NCI-H1105 treated with DMSO at 0.1 percent for 48 hours (cell line): ENCODE measurements at places on chromosomes 5 and 9.

GRCh38 chr9:82081496-82081895, 92.9 kb downstream of the SPATA31D1 start:
- DNase-seq = no peak

DNA sequence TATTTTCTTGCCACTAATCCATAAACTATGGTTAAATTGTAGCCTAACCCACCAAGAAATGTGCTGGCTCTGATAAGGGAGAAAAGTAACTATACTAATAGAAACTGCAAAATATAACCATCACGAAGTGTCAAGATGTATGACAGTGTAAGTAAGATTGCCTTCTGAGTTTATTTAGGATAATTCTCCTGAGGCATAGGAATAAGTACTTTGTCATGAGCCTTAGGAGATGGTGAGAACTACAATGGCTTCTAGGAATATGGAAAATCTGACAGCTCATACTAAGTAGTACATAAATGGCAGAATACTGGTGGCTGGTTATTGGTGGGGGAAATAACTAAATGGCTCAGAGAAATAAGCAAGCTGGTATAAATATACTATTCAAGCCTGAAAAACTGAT, 543.9 kb downstream of the PRR16 start:
- DNase-seq = no peak

- peak; percentile 83 for DNase-seq
These were observed 402.3 kb upstream of the CHD1 start for GRCh38 chr5:99331061-99331460.

GRCh38 chr5:59069438-59070079, 486.7 kb downstream of the RAB3C start:
- DNase-seq = no peak

DNA sequence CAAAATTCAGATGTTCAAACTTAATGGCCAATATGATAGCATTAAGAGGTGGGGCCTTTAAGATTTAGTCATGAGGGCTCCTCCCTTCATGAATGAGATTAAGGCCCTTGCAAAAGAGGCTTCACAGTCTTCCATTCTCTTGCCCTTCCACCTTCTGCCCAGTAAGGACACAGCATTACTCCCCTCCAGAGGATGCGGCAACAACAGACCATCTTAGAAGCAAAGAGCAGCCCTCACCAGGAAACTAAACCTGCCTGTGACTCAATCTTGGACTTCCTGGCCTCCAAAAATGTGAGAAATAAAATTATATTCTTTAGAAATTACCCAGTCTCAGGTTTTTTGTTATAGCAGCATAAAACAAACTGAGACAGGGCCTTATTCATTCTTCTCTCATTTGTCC, 8.2 kb downstream of the AP3B1 start:
- no peak for DNase-seq

- no peak for DNase-seq
These were observed 42.0 kb downstream of the ARHGEF28 start for GRCh38 chr5:73668017-73668416.

- no peak for DNase-seq
These were observed 249.6 kb downstream of the PBX3 start for GRCh38 chr9:125996791-125997190.

- DNase-seq = no peak
These were observed 509.8 kb downstream of the CCDC171 start for GRCh38 chr9:16062542-16063240.

GRCh38 chr9:96450613-96451528, 902 bp downstream of the HABP4 start:
- peak; percentile 10 for DNase-seq

DNA sequence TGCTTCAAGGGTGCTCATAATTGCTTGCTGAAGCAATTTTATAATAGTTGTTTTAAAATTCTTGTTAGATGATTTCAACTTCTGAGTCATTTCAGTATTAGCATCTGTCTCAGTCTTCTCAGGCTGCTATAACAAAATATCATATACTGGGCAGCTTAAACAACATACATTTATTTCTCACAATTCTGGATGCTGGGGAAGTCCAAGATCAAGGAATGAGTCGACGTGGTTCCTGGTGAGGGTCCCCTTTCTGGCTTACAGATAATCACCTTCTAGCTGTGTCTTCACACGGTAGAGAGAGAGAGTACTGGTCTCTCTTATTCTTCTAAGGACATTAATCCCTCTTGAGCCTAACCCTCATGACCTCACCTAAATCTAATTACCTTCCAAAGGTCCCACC, 160.4 kb downstream of the SIL1 start:
- DNase-seq = no peak

- DNase-seq = no peak
These were observed 317.5 kb downstream of the SPOCK1 start for GRCh38 chr5:137181667-137182066.

DNA sequence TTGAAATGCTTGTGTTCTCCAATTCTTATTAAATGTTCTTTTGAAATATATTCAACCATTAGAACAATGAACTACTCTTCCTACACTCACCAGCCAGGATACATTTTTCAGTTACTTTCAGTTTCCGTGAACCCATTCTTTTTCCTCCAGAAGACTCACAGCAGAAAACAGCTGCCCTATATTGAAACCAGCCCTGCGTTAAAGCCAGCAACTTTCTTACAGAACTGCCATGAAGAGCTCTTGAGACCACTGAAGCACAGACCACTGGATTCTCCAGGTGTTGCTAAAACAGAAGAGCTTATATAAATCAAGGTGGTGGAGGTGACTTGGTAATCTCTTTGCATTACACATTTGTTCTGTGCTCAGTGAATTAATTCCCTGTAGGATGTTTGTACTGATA, 365.9 kb upstream of the C9orf72 start:
- DNase-seq = no peak

- DNase-seq = no peak
These were observed 135.3 kb upstream of the RPS23 start for GRCh38 chr5:82413302-82414040.

DNA sequence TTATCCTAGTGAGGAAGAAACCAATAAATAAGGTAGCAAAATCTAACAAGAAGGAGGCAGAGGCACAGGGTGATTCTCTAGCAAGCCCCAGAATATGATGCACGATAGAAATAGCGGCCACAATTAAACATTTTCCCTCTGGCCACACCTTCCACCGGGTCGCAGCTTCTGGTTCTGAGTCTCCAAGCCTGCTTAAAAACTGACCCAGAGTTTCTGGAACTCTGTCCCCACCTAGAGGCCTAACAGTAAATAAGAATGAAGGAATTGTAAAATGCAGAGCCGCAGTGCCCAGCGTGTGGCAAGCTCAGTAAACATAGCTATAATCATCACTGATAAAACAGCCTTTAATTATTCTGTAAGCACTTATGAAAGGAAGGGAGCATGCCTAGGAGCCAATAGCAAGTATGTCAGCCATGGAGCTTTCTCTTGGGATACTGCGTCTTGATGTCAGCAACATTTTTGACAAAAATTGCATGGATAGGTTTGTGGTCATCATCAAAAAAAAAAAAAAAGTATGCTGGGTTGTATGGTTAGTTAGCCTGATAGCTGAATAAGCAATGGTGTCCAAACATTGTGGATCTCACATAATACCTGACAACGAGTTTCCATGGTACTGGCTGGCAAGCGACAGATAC, 465.5 kb downstream of the DNAH5 start:
- DNase-seq = peak; percentile 87

DNA sequence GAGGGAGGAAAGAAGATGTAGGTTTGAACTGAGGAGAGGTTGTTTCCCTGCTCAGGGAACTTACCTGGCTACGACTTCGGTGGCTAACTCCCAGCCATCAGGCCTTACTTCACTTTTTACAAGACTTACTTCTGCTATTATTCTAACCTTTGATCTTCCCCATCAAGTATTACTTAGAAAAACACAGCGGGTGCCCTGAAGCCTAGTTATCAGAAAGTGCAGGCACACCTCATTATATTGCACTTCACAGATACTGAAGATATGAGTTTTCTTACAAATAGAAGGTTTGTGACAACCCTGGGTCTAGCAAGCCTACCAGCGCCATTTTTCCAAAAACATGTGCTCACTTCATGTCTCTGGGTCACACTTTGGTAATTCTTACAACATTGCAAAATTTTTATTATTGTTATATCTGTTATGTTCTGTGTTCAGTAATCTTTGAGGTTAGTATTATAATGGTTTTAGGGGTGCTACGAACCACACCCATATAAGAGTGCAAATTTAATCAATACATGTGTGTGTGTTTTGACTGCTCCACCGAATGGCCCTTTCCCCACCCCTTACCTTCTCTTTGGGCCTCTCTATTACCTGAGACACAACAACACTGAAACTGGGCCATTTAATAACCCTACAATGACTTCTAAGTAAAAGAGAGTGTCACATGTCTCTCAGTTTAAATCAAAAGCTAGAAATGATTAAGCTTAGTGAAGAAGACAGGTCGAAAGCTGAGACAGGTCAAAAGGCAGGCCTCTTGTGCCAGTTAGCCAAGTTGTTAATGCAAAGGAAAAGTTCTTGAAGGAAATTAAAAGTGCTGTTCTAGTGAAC, 2102.7 kb upstream of the WWC1 start:
- DNase-seq = no peak

- no peak for DNase-seq
These were observed 64.8 kb downstream of the GDNF start for GRCh38 chr5:37774912-37775483.

DNA sequence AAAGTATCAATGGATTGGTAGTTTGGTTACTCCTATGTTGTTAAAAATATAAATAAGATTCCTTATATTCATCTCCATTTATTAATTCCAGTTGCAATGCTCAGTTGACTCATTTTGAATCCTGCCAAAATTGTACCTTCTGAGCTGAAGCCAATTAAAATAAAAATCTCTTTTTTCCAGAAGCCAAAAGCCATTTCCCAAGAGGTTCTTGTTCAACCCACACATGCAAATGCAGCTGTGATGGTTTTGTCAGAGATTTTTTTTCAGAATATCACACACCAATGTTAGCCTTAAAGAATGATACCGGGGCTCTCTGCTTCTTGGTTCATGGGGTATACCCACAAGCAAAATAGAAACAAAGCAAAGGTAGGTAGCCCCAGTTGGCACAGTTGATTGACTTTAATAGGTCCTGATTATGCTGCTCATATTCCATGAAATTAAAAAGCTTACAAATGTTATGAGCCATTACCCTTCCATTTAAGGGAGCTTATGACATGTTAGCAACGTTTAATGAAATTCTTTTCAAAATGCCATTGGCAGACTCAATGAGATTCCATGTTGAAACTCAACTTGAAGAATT, 208.0 kb downstream of the SGCD start:
- DNase-seq = no peak

DNA sequence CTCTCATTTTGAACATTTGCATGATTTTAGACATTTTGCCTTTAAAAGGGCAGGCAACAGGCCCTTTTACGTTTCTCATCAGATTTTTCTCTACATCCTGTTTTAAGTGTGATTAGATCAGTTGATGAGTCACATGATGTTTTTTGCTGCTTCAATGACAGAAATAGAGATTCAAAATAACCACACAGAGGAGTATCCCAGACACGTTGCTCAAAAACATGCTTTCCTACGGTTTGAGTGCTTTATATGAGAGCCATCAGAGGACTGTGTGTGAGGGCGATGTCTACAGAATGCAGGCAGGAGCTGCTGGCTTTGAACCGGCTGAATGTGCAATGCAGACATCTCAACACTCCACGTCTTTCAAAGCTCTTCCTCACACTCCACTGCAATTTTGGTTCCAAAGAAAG, 42.1 kb downstream of the OTULIN start:
- no peak for DNase-seq

- DNase-seq = no peak
These were observed 108.2 kb downstream of the AUH start for GRCh38 chr9:91253488-91253887.

DNA sequence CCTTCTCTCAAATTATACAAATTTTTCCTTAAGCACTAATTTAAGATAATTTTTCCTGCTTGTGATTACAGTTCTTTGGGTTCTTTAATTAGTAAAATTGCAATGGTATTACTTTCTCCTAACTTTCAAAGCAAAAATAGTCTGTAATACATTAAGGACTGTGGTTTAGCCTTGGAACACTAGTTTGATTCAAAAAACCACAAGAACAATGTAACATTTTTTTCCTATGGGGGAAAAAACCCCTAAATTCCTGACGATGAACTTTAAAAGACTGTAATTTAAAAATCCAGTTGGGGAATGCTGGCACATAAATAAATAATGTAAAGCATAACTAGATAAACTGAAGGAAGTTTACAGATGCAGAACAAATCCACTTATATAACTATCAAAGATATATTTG, 65.3 kb downstream of the CDC14B start:
- no peak for DNase-seq

DNA sequence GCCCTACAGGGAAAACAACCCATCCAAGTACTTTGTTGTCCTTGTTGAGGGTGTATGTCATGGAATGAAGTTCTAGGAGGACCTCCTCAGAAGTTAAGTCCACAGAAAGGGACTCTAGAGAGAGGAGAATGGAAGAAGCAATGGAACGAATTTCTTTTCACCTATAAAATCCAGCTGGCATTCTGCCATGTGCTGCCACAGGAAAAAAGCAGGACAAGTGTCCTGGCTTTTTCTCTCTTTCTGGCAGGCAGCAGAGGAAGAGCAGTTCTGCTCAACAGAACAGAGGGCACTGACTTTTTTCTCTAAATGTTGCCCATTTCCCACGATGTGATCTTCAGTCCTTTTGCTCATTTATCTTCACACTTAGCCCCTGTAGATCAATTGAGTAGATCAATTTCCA, 240.8 kb downstream of the MCTP1 start:
- DNase-seq = no peak

DNA sequence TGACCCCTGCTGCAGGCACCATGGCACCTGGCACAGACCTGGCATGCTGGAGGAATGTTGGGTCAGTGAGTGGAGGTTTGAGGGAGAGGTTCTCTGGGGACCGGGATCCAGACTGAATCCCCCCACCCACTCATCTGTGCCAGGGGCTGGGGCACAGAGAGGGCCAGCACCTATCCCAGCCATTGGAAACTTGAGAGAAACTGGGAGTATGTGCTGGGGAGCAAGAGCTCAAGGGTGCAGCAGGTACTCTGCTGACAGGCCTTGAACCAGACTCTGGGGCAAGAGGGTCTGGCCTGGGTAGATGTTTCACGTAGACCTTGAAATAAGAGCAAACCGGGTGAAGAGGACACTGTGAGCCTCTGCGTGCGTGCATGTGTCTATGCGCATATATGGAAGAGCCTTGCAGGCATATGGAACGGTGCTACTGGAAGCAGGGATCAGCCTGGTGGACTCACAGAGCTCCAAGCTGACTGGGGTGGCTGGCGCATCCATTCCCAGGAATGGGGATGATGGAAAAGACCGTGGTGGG, 8.8 kb downstream of the FGF18 start:
- no peak for DNase-seq

DNA sequence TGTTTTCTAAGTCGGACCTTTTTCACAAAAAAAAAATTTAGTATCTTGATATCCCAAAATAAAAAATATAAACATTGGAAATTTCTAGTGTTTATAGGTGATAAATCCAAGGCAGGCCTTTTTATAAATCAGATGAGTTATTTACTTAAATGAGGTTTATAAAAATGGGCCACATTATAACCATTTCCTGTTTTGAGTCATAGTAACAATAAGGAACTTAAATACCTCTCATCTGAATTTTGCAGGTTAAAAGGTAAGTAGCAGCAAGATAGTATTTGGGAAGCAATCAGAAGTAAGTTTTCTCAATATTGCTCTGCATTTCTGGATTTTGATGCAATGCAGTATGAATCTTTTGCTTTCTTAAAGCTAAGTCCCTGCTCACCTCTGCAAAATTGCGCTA, 3.9 kb downstream of the SPTAN1 start:
- no peak for DNase-seq

GRCh38 chr9:89677702-89678395, 73.0 kb downstream of the GADD45G start:
- peak; percentile 99 for DNase-seq

GRCh38 chr9:2229109-2229721, 214.1 kb downstream of the SMARCA2 start:
- DNase-seq = no peak

GRCh38 chr5:172713113-172713808, 57.7 kb downstream of the DUSP1 start:
- no peak for DNase-seq
